ENCODE measurements at places on chromosomes 5 and 9.
A peak's percentile ranks its signal among the peaks of the same experiment; 100 is the strongest.

DNA sequence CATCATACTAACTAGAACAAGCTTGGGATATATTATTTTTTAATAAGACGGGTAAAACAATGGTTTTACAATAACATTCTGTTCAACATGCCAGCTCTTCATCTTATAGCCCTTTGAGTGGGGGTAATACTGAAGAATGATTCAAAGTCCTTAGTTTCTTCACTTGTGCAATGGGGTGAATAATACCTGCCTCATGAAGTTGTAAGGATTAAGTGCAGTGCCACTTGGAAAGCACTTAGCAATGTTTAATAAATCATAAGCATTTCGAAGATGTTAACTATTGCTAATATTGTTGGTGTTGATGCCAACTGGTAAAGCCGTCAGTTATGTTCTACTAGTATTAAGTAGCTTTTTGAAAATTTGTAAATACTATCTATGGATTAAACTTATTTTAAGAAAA lies 38.0 kb downstream of the TNPO1 start:
- H3K4me3 ChIP-seq: no peak overlapping the region
- no peaks in the 10 kb centered on the region for H3K27me3 ChIP-seq
- H3K36me3 ChIP-seq: peaks cover 34% of the 10 kb centered on the region
- DNase-seq: no peak

DNA sequence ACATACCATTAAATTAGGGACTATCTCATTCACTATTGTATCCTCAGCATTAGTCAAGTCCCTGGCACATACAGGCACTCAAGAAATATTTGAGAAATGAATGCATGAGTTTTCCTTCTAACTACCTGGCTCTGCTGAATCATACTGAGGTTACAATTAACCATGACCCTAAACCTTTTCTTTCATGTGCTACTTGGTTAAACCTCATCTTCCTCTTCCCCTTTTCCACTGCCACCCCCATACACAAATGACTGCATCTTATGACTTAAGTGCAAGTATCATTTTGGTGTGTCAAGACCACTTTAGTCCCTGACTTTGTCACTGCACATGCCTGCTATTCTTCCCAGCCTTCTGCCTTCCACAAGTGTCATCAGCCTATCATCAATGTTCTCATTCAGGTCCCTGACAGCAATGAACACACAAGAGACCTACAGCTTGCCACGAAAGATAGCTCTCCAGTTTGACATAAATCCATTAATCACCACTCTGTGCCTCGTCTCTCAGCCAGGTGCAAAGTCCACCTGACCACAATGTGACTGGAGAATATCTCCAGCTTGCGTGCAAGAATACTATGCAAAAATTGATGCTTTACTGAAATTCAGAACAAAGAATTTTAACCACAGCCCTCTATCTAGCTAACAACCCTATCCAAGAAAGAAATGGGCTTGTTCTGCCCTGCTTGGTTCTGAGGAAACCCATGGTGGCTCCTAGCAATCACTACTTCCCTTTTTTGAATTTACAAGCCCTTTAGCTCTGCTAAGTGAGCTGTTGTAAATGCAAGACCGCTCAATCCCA lies 74.5 kb downstream of the MAPKAP1 start:
- H3K27ac ChIP-seq: no peak overlapping the region
- DNase-seq: no peak
- no peaks in the 10 kb centered on the region for H3K36me3 ChIP-seq
- no peaks in the 10 kb centered on the region for H3K27me3 ChIP-seq
- H3K4me1 ChIP-seq: peaks cover 8% of the 10 kb centered on the region

GRCh38 chr9:14189578-14189977 lies 124.4 kb downstream of the NFIB start:
- H3K36me3 ChIP-seq: no peaks in the 10 kb centered on the region
- no peak for DNase-seq
- H3K27me3 ChIP-seq: no peaks in the 10 kb centered on the region
- H3K27ac ChIP-seq: no peak overlapping the region
- no peaks in the 10 kb centered on the region for H3K4me1 ChIP-seq

- H3K4me1 ChIP-seq: no peaks in the 10 kb centered on the region
- H3K27ac ChIP-seq: no peak overlapping the region
These were observed 37.6 kb downstream of the C9orf57 start for GRCh38 chr9:72022841-72023240.

GRCh38 chr5:87746891-87747377 lies 334.2 kb upstream of the CCNH start:
- no peaks in the 10 kb centered on the region for H3K36me3 ChIP-seq
- DNase-seq: no peak
- H3K27ac ChIP-seq: no peak overlapping the region
- no peaks in the 10 kb centered on the region for H3K27me3 ChIP-seq
- no peaks in the 10 kb centered on the region for H3K4me1 ChIP-seq

- H3K4me3 ChIP-seq: no peak overlapping the region
- no peaks in the 10 kb centered on the region for H3K36me3 ChIP-seq
- H3K27me3 ChIP-seq: no peaks in the 10 kb centered on the region
- no peak for DNase-seq
- no peak overlapping the region for H3K27ac ChIP-seq
These were observed 192.3 kb downstream of the DTWD2 start for GRCh38 chr5:118796081-118796480.

DNA sequence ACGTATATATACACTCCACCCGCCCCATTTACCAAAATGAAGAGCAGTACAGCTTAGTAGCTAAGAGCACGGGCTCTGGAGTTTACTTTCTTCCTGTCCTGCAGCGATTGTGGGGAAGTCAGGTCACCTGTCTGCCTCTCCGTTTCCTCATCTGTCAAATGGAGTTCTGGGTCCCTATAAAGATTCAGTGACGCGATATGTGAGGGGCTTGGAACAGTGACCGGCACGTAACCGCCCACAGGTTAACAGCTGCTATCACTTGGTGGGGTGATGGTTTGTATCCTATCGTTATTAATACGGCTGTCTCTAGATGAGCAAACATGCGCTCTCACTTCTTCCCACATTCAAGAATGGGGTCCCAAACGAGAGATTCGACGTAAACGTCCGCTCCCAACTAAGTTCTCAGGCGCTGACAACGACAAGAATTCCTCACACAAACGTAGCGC lies 426 bp downstream of the FAM114A2 start:
- no peaks in the 10 kb centered on the region for H3K27me3 ChIP-seq
- H3K36me3 ChIP-seq: no peaks in the 10 kb centered on the region
- H3K27ac ChIP-seq: peak overlapping the region; percentile 77
- peak overlapping the region; percentile 85 for H3K4me3 ChIP-seq
- peaks cover 5% of the 10 kb centered on the region for H3K4me1 ChIP-seq
- DNase-seq: no peak

DNA sequence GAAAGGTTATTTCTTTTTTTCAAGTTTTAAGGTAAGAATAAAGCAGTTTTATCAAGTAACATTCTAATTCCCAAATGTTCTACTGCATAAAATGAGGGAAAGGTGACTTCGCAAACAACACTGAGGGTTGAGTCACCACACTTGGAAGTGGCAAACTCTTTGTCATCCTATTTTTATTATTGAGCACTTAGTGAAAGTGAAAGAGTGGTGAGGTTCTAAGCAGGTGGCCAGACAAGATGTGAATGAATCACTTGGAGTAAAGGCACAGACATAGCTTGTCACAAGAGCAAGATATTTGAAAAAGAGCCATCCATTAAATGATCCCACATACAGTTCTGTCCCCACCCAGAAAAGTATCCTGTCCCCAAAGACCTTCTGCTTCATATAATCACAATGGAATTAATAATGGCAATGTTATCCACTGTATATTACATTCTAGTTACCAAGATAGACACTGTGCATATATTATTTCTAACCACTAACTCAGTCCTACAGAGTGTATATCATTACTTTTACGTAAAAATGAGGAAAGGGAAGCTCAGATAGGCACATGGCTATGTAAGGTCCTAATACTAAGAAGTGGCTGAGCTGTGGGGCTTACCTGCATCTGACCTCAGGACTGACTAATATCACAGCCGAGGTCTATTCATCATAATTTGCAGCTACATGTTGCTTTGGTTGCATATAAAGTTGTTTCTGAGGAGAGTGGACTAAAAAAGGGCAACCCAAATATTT lies 730.4 kb upstream of the MEF2C start:
- no peak for DNase-seq
- no peaks in the 10 kb centered on the region for H3K27me3 ChIP-seq
- no peaks in the 10 kb centered on the region for H3K4me1 ChIP-seq
- no peaks in the 10 kb centered on the region for H3K36me3 ChIP-seq
- no peak overlapping the region for H3K4me3 ChIP-seq

DNA sequence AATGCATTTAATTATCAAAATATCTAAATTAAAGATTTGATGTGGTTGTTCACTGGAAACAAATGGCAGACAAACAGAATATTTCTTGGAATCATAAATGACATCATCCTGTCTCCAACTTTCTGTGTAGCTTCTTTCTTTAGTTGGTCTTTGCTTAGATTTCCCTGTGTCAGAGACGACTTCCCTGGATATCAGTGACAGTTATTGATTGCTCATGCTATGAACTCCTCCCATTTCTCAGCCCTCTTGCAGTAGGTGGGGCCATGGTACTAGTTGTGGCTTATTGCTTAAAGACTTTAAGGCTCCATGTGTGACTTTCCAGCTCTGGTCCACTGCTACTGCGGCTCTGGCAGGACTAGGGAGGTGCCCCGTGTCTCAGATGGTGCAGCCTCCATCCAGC lies 592.6 kb downstream of the MTRR start:
- H3K36me3 ChIP-seq: no peaks in the 10 kb centered on the region
- H3K27ac ChIP-seq: no peak overlapping the region
- H3K4me3 ChIP-seq: no peak overlapping the region

- H3K27ac ChIP-seq: no peak overlapping the region
- no peaks in the 10 kb centered on the region for H3K36me3 ChIP-seq
- H3K4me3 ChIP-seq: no peak overlapping the region
These were observed 46.3 kb downstream of the SMIM15 start for GRCh38 chr5:61115968-61116367.

- H3K36me3 ChIP-seq: no peaks in the 10 kb centered on the region
- H3K27me3 ChIP-seq: no peaks in the 10 kb centered on the region
- H3K4me3 ChIP-seq: no peak overlapping the region
- no peak overlapping the region for H3K27ac ChIP-seq
These were observed 16.9 kb downstream of the GDF9 start for GRCh38 chr5:132849347-132849746.

- no peaks in the 10 kb centered on the region for H3K4me1 ChIP-seq
- H3K27me3 ChIP-seq: no peaks in the 10 kb centered on the region
- H3K36me3 ChIP-seq: peaks cover 15% of the 10 kb centered on the region
These were observed 31.0 kb downstream of the PCBD2 start for GRCh38 chr5:134935711-134936602.

- peak overlapping the region; percentile 77 for H3K4me3 ChIP-seq
- peak overlapping the region; percentile 79 for H3K27ac ChIP-seq
- H3K27me3 ChIP-seq: no peaks in the 10 kb centered on the region
- H3K4me1 ChIP-seq: peaks cover 45% of the 10 kb centered on the region
- no peak for DNase-seq
- H3K36me3 ChIP-seq: no peaks in the 10 kb centered on the region
These were observed 434 bp downstream of the GLRX start for GRCh38 chr5:95822043-95822541.

DNA sequence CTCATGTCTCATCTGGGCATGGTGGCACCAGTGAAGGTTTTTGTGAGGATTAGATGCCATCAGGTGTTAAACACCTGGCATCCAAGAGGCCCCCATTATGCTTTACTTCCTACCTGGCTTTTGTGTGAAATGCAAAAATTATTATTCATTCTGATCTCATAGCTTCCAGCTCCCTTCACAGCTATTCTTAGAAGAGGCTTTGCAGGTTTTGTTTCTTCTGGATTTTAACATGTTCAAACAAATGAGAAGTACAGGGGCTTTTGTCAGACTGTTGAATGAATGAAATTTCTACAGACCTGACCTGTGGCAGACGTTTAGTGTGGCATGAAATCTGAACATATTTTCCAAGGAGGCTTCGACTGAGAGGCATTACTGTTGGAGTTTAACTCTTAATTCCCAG lies 14.3 kb upstream of the CORO2A start:
- no peaks in the 10 kb centered on the region for H3K36me3 ChIP-seq
- H3K4me3 ChIP-seq: no peak overlapping the region
- H3K27ac ChIP-seq: no peak overlapping the region
- no peak for DNase-seq
- H3K4me1 ChIP-seq: no peaks in the 10 kb centered on the region
- no peaks in the 10 kb centered on the region for H3K27me3 ChIP-seq

DNA sequence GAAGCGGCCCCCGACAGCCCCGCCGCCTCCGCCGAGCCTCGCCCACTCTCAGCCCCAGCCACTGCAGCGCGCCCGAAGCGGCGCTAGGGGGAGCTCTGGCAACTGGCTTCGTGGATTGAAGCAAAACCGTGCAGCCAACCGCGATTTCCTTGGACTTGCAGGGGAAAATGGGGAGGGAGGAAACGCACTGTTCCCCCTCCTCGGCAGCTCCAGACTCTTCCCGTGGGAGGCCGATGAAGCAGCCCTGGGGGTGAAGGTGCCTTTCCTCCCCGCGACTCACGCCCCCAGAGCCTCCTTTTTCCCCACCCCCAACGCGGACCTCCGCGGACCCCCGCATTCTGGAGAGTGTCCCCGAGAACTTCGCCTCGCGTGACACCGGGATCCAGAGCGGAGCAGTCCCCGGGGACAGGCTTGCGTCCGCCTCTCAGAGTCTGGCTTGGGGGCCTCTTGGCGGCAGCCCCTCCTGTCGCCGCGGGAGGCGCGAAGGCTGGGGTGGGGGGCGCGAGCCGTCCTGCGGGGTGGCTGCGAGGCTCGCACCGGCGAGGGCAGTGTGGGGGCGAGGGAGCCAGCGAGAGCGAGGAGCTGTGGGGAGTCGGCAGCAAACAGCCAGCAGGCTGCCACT lies 3.8 kb downstream of the IER5L start:
- peak overlapping the region; percentile 69 for H3K4me3 ChIP-seq
- no peaks in the 10 kb centered on the region for H3K27me3 ChIP-seq
- H3K4me1 ChIP-seq: peaks cover 34% of the 10 kb centered on the region

- no peaks in the 10 kb centered on the region for H3K27me3 ChIP-seq
- peaks cover 6% of the 10 kb centered on the region for H3K4me1 ChIP-seq
- no peak overlapping the region for H3K27ac ChIP-seq
- no peak for DNase-seq
- no peaks in the 10 kb centered on the region for H3K36me3 ChIP-seq
- no peak overlapping the region for H3K4me3 ChIP-seq
These were observed 26.3 kb upstream of the CDKN2AIPNL start for GRCh38 chr5:134437847-134438581.

DNA sequence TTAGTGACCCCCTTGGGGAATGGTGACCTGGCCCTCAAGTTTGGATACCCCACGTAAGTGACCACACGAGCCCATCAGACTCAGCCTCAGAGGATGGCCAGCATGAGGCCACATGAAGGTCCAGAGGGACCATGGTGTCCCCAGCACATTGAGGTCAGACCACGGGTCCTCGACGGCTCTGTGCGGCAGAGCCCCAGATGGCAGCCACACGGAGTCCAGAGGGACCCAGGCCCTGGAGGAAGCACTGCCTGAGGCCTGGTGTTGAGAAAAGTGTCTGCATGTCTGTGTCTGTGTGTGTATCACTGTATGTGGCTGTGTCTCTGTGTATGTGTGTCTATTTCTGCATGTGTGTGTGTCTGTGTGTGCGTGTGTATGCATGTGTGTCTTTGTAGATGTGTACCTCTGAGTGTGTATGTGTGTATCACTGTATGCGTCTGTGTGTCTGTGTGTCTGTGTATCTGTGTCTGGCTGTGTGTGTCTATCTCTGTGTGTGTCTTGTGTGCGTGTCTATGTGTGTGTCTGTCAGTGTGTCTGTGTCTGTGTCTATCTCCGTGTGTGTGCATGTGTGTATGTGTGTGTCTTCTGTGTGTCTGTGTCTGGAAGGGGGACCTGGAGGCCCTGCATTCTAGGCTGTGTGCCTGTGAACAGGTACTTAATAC lies 992 bp downstream of the LCNL1 start:
- H3K27ac ChIP-seq: no peak overlapping the region
- peaks cover 20% of the 10 kb centered on the region for H3K27me3 ChIP-seq
- H3K4me1 ChIP-seq: peaks cover 7% of the 10 kb centered on the region
- H3K4me3 ChIP-seq: no peak overlapping the region

Data from effector memory CD4-positive, alpha-beta T cell (primary cell).